ENCODE measurements at places on chromosomes 3 and 15.

- DNase-seq, result no peak
Measured at GRCh38 chr15:25877681-25878080, 14.6 kb upstream of the ATP10A start.

- no peak for DNase-seq
Measured at GRCh38 chr15:73233623-73234022, 135.1 kb downstream of the HCN4 start.

GRCh38 chr3:196931828-196932587, 10.3 kb downstream of the NCBP2 start:
- DNase-seq, result no peak

DNA sequence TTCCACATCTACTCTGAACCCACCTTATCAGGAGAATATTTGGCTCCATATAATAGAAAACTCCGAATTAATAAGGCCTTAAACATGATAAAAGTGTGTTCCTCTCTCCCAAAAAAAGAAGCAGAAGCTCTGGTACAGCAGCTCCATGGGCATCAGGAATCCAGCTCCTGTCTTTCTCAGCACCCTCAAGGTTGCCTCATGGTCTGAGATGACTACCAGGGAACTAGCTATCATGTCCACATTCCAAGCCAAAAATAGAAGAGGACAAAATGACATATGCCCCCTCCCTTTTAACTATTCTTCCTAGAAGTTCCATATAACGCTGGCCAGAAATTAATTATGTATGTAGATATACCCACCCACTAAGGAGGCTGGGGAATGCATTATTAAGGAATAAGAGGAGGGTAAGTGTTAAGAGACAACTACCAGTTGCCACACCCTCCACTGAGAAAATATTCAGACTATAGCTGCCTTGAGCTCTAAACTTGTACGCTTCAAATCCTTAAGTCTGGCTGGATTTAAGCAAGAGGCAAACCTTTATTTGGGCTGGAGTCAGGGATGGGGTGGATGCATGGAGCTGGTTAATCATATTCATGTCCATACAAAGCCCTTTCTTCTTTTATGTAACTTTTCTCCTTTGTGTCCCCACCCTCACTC, 35.8 kb upstream of the CTDSPL start:
- DNase-seq, result no peak

- DNase-seq, result no peak
Measured at GRCh38 chr15:95016511-95017229, 785.3 kb downstream of the MCTP2 start.

GRCh38 chr15:93141371-93141794, 52.4 kb upstream of the RGMA start:
- no peak for DNase-seq

DNA sequence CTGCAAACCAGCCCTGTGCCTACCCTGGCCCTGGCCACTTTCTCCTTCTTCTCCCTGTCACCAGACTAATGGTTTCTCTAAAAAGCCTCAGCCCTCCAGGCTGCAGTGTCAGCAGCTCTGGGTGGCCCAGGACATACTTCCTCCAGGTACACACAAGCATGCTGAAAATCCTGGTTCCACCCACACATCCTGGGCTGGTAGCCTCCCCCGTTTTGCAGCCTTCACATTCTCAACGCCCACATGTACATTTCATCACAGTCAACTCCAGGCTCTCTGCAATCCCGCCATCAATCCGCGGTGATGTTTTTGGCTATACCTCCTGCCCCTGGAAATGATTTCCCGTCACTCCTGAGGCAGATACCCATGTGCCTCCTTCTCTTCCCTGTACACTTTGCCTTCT, 59.4 kb downstream of the MAGEF1 start:
- DNase-seq, result no peak

DNA sequence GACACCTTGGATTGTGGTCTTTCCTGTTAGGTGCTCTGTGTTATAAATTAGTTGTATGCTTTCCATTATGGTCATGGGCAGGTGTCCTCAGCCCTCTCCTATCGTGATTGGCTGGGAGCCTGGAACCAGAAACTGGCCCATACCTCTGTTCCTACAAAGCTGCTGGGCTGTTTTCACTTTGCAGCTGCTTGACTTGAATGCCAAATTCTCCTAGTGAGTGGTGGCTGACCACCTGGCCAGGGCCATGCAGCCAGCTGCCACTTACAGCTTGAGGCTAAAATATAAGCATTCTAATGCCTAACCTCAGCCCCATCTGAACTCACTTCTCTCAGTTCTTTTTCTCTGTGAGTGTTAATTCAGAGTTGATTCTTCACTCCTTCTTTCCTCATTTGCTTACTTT, 239.3 kb upstream of the GBE1 start:
- DNase-seq, result peak; percentile 47

DNA sequence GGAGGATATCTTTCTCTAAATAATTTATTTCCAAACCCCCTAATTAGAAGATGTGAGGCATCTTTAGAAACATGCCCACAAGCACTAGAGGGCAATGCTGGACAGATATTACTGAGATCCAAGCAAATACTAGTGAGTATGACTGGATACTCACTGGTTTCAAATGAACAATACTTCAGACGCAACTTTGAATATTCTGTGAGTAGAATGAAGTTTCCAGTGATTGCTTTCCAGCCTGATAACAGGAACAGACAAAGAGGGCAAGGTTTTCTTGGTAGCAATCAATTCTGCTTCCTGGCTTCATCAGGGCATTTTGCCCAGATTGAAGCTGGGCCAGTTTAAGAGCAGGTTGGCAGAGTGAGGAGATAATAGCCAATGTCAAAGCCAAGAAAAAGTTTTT, 442.6 kb upstream of the PDZRN3 start:
- DNase-seq, result peak; percentile 12

DNA sequence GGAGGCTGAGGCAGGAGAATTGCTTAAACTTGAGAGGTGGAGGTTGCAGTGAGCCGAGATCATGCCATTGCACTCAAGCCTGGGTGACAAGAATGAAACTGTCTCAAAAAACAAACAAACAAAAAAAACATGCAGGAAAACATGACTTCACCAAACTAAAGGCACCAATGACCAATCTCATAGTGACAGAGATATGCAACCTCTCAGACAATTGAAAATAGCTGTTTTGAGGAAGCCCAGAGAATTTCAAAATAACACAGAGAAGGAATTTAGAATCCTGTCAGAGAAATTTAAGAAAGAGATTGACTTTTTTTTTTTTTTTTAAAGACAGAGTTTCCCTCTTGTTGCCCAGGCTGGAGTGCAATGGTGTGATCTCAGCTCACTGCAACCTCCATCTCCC, 26.1 kb downstream of the NCBP2 start:
- no peak for DNase-seq

GRCh38 chr3:113232342-113232741, 21.0 kb downstream of the BOC start:
- DNase-seq, result no peak

GRCh38 chr15:101024073-101024695, 105.0 kb downstream of the LRRK1 start:
- no peak for DNase-seq

GRCh38 chr15:42048821-42049200, 28.0 kb upstream of the PLA2G4E start:
- no peak for DNase-seq

- no peak for DNase-seq
Measured at GRCh38 chr3:56855856-56856512, 54.2 kb upstream of the ARHGEF3 start.

DNA sequence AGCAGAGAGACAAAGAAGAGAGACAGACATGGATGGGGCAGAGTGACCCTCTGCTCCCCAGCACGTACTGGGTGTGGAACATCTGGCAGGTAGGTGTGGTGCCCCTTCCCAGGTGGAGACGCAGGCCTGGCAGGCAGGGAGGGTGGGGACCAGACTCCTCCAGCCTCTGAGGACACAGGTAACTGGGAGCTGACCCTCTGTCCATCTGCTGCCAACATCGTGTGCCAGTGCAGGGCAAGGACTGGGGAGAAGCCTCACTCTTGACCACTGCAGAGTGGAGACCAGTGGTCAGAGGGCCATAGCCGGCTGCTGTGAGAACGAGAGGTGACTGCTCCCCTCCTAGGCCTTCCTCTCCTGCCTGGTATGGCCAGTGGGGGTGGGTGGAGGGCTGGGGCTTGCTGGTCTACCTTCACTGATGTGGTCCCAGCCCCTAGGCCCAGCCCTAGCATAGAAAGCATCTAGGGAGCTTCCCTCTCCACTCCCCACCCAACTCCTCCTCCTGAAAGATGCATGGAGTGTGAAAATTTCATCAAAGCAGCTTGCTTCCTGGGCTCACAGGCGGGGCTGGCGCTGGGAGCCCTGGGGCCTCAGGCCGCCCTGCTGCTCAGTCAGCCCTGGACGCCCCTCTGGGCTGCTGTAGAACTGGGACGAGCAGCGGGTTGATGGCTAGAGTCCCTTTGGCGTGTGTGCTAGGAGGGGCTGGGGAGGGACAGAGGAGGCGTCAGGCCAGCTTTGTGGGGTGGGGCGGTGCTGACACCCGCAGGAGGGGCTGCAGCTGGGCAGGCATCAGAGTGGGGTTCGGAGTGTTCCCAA, 90.3 kb downstream of the PLXNA1 start:
- DNase-seq, result no peak

DNA sequence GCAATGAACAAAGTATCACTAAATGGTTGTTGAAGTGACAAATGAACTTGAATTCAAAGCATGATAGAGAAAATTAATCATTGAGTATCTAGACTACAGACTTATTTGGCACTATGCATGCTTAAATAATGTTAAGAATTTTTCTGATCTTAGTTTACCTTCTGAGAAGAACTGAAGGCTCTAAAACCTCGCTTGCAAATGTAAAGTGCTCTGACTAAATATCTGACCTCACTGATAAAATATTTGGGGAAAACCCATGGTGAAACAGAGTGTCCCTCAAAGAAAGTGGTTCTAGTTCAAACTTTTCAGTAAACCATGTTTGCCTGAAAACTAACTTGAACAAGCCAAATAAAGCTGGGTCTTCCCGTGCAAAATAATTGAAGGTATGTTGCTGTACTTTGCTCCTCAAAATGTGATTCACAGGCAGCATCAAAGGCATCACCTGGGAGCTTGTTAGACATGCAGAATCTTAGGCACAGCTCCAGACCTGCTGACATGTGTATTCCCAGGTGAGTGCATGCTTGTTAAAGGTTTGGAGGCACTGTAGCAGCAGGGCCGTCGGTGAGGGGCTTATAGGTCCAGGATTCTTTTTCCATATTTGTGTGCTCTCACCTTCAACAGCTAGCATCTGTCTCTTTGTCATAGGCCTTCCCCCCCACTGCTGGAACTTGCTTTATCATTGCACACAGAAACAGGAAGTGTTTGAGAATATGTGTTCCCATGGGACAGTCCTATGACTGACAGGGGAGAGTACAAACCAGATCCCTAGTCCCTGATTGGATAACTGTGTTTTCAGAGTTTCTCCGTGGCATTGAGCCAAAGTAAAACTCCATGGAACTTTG, 524.2 kb upstream of the LMCD1 start:
- DNase-seq, result no peak

DNA sequence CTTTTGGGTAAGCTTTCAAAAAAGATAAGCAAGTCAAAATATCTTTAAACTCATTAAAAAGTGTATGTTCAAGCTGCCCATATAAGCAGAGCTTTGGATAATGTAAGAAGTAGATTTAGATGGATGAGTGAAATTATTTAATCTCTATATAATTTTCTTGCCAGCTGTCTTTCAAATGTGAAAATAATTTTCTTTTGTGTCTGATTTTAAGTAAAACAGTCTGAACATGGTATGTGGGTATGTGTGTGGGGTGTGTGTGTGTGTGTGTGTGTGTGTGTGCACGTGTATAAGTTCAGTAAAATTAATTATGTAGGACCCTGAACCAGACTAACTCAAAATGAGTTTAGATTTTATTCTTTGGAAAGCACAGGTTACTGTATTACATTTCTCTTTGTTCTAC, 155.2 kb upstream of the CGNL1 start:
- DNase-seq, result no peak

DNA sequence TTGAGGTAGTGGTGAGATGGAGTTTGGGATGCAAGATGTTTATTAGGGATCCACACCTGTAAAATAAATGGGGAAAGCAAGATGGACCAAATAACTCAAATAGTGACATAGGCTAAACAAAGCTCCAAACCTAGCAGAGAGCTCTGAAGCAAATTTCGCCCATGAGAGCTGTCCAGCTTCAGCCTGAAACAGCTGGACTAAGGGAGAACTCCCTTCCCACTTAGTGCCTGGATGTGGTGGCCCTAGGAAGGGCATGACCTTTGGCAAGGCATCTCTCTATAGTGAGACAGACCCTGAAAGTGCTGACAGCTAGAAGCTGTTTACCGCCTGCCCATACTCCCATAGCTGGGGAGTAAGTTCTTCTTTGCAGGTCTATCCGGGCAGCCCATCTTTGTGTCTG, 48.1 kb downstream of the COL6A5 start:
- no peak for DNase-seq

GRCh38 chr15:97174886-97175540, 785.5 kb upstream of the ARRDC4 start:
- no peak for DNase-seq

- DNase-seq, result no peak
Measured at GRCh38 chr15:77180270-77180669, 109.4 kb upstream of the TSPAN3 start.

DNA sequence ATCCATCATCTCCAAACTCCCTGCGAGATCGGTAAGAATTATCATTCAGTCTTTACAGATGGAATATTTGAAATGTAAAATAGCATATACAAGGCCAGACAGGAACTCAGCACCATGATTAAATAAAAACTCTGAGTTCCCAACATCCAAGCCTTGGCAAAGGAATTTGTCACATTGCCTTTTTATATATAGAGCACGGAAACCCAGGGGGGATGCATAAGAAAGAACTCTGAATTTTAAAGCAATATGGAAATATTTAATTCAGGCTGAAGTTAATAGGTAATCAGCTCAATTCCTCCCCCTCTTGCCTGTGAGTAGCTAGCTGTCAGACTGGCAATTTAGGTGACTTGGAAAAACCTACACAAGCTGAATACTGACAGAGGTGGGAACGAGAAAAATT, 217.9 kb upstream of the KCNMB2 start:
- no peak for DNase-seq

DNA sequence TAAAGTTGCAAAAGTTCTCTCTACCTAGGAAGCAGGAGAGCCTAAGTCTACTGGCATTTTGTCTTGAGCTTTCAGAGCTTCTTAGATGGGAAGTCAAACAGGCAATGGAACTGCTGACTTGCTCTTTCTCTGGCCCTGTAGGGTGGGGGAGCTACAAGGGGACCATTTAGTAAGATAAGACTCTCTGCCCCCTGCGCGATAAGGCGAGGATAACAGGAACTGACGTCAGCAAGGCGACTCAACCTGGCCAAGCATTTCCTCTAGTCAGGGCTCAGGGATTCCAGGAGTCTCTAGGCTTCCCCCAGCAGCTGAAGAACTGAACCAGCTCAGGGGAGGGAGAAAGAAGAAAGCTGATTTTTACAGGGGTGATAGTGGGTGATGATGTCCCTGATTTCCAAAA, 5.8 kb downstream of the RARB start:
- DNase-seq, result no peak

- no peak for DNase-seq
Measured at GRCh38 chr15:91291673-91292072, 191.6 kb downstream of the SV2B start.
